ENCODE measurements at places on chromosomes 3 and 15. TPM values are rescaled to one million over a fixed set of nuclear protein-coding genes. Genes with fewer than 3 reads are reported as not detected.

The NR2E3 gene
- total RNA-seq: 0.33 TPM

The GPR176 gene
- 0.88 TPM for total RNA-seq

DNA sequence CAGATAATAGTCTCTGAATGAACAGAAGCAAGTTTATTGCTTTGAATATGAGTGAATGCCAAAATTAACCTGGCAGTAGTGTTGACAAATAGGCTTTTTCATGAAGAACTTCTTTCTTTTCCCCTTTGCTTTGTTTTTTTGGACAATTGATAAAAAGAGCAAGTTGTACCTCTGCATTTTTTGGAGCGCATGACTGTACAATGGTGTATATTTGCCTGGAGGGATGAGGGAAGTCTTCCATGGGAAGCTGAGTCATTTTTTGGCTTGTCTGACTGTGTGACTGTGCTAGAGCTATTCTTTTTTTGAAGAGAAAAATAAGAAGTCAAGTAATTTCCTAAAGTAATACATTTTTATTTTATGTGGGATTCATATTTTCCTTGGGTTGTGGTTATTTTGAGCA, 186.9 kb downstream of the KLHL25 start:
- DNase-seq: no peak

GRCh38 chr15:74227968-74228722, 8.0 kb upstream of the CCDC33 start:
- no peak for DNase-seq

GRCh38 chr3:120429921-120430361, 20.9 kb downstream of the FSTL1 start:
- DNase-seq: no peak

DNA sequence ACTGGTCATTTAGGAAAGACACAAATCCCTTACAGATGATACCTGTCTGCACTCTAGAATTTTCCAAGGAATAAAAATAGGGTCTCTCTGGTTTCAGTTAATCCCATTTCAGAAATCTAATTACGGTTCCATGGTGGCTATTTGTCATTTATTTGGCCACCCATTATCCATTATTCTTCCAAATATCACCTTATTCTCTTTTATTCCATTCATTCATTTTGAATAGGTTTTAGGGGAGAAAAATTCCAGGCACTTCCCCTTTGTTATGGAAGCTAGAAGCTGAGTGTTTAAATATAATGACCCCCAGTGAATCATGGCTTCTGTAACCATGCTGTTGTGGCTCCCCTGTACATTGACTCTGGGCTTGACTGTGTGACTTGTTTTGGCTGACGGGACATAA, 420.8 kb upstream of the DPH6 start:
- DNase-seq: no peak

The UROC1 gene
- 112 TPM for total RNA-seq

The KATNBL1 gene
- total RNA-seq: 12.0 TPM

DNA sequence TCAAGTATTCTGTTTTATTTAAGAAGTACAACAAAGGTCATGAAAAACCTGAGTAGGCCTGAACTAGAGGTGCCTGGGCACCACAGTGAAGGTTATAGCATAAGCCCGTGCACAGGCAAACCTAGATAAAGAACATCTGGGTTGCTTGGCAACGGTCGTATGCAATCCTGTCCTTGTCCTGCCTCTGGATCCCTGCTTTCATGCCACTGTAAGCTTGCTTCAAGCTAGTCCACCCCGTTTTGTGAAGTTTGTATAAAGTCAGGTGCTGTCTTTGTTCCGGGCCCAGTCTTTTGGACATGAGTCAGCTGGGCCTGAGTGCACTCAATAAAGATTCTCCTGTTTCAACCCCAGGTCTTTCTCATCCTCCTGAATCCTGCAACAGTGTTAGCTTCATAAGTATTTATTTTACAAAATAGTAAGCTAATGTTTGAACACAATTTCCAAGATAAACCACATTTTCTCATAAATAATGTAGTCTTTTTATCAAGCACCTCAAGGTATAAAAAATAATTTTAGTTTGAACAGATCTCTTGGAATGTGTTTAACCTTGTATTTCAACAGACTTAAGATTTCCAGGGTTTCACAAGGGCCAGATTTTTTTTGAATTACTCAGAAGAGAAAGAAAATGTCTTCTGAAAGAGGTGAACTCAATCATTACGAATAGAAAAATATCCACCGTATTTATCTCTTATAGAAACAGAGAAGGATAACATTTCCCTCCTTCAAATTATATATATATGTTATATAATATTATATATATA, 14.3 kb upstream of the SLC9C1 start:
- no peak for DNase-seq

GRCh38 chr3:149512073-149512782, 37.7 kb downstream of the TM4SF4 start:
- peak; percentile 64 for DNase-seq

The GYG1 gene
- 6.6 TPM for total RNA-seq

Measured in left lobe of liver (tissue), 2 donors.